Dorsolateral prefrontal cortex (tissue), 122 donors: ENCODE measurements at places on chromosomes 3 and 15. TPM values are rescaled to one million over a fixed set of nuclear protein-coding genes. Genes with fewer than 3 reads are reported as not detected.

The NMD3 gene
- 49.9 TPM for total RNA-seq

The AP2M1 gene
- 636 TPM for total RNA-seq

The NR2E3 gene
- total RNA-seq: not detected

The MAGEL2 gene
- total RNA-seq: 5.4 TPM

The ZFYVE19 gene
- total RNA-seq: 29.5 TPM

The GOLGA6L10 gene
- 1.2 TPM for total RNA-seq

The RHOV gene
- 3.0 TPM for total RNA-seq

The ZNF501 gene
- total RNA-seq: 5.9 TPM

The ARHGEF26 gene
- 22.3 TPM for total RNA-seq

The MORC1 gene
- not detected for total RNA-seq

The OIP5 gene
- total RNA-seq: 0.79 TPM

The TNFAIP8L3 gene
- total RNA-seq: 10.9 TPM

The TRIM69 gene
- total RNA-seq: 65.2 TPM

The CHRFAM7A gene
- 1.3 TPM for total RNA-seq

The GRIP2 gene
- 17.9 TPM for total RNA-seq

The CHL1 gene
- total RNA-seq: 271 TPM

The PLD1 gene
- total RNA-seq: 25.8 TPM

The MCTP2 gene
- 8.3 TPM for total RNA-seq

The FES gene
- total RNA-seq: 11.5 TPM

The ILDR1 gene
- not detected for total RNA-seq

The SYNM gene
- 82.4 TPM for total RNA-seq

The NUP210 gene
- total RNA-seq: 20.1 TPM

The LRRIQ4 gene
- total RNA-seq: 0.51 TPM

The NISCH gene
- 206 TPM for total RNA-seq

The EFCC1 gene
- total RNA-seq: 0.94 TPM

The SIDT1 gene
- 63.3 TPM for total RNA-seq

The SATB1 gene
- total RNA-seq: 116 TPM

The PHLDB2 gene
- total RNA-seq: 13.2 TPM

The MGA gene
- 85.7 TPM for total RNA-seq

The NOX5 gene
- 0.73 TPM for total RNA-seq

The NPTN gene
- total RNA-seq: 240 TPM

The CCDC13 gene
- total RNA-seq: 5.3 TPM

The SEMA3F gene
- total RNA-seq: 18.8 TPM

The KBTBD8 gene
- total RNA-seq: 7.9 TPM

The FBXO40 gene
- total RNA-seq: 3.9 TPM

The NRG4 gene
- 13.2 TPM for total RNA-seq

The IL17RB gene
- total RNA-seq: 19.6 TPM

The CACNA1D gene
- total RNA-seq: 82.6 TPM

The SHF gene
- total RNA-seq: 41.3 TPM

The KIF7 gene
- total RNA-seq: 6.0 TPM

The HCN4 gene
- total RNA-seq: 3.1 TPM

The FANCD2OS gene
- not detected for total RNA-seq

The EIF4A2 gene
- 724 TPM for total RNA-seq

The GPR62 gene
- 8.2 TPM for total RNA-seq

The SCAANT1 gene
- total RNA-seq: not detected

The SERPINI1 gene
- 512 TPM for total RNA-seq

The CFAP161 gene
- total RNA-seq: 1.3 TPM

The DOCK3 gene
- total RNA-seq: 123 TPM

The PIGZ gene
- total RNA-seq: 20.2 TPM

The KIF15 gene
- 1.7 TPM for total RNA-seq

The CD200R1 gene
- total RNA-seq: 0.19 TPM

The ADAMTSL3 gene
- total RNA-seq: 16.0 TPM

The CFAP100 gene
- total RNA-seq: 3.5 TPM

The FOXL2NB gene
- 0.72 TPM for total RNA-seq

The UBA7 gene
- total RNA-seq: 9.9 TPM

The PLCB2 gene
- 16.8 TPM for total RNA-seq

The LRRK1 gene
- 31.0 TPM for total RNA-seq

The SLC51B gene
- not detected for total RNA-seq

The ECE2 gene
- total RNA-seq: 8.5 TPM

The CCRL2 gene
- total RNA-seq: 2.0 TPM
